ENCODE measurements at places on chromosomes 7 and 10. TPM values are rescaled to one million over a fixed set of nuclear protein-coding genes. Genes with fewer than 3 reads are reported as not detected.
A peak's percentile ranks its signal among the peaks of the same experiment; 100 is the strongest.

DNA sequence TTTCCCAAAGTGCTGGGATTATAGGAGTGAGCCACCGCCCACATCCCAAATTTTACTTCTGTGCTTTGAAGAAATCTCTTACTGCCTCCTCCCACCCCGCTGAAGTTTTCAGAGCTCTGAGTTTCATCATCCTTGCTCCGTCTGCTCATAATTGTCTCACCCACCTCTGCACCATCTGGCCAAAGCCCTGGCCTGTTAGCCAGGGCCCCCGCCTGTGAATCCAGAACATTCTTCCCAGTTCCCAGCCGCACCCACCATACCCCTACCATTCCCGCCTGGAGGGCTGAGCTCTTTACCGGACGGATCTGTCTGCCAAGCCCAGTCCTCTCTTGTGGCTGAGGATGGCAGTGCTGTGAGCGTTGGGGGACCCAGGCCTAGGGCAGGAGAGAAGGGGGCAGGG is 14.5 kb downstream of the SSC4D start:
- DNase-seq: no peak

- DNase-seq: no peak
Observed at GRCh38 chr10:63099734-63100133, 33.4 kb upstream of the NRBF2 start.

- DNase-seq: no peak
Observed at GRCh38 chr7:157769086-157769485, 432.3 kb downstream of the DNAJB6 start.

GRCh38 chr10:77401683-77402082 is 235.9 kb downstream of the KCNMA1 start:
- no peak for DNase-seq

DNA sequence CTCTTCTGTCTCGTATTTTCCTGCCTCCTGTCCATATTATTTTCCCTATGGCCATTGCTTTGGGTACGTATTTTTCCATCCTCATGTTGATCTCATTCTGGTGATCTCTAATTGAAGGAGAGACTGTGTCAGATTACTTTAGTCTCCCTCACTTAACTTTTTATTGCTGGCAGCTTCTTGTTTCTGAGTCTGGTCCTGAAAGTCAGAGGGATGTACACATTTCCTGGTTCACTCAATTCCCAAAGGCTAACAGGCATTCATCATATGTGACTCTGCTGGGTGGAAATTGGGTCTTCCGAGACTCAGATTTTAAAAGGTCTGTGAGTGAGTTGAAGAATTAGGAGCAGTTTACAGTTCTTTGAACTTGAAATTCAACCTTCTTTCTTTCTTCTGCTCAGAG is 10.9 kb downstream of the UMAD1 start:
- DNase-seq: no peak

- no peak for DNase-seq
Observed at GRCh38 chr7:34184466-34184865, 279.1 kb downstream of the BMPER start.

GRCh38 chr7:99393355-99394187 is 14.8 kb downstream of the PDAP1 start:
- DNase-seq: peak; percentile 76

The LRRC27 gene
- total RNA-seq: 11.1 TPM

- no peak for DNase-seq
Observed at GRCh38 chr10:12862459-12862858, 139.1 kb downstream of the CCDC3 start.

- no peak for DNase-seq
Observed at GRCh38 chr7:82410461-82410860, 33.1 kb downstream of the CACNA2D1 start.

DNA sequence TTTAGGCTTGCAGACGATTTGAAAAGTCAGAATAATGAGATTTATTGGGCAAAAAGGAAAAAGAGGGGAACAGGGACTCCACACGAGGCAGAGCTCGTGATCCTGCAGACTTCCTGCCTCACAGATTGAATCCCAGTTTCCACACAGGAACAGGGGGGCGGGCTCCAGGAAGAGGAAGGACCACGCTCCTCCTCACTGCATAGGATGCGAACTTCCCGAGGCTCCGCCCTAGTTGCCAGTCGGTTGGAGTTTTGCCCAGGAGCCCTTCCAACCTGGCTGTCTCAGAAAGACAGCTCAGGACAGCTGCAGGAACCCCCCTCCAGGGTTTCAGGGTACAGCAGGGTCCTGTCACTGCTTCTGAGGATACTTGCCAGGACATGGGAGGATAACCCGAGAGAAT is 488.3 kb upstream of the ADARB2 start:
- no peak for DNase-seq

GRCh38 chr7:151549644-151550043 is 29.9 kb upstream of the RHEB start:
- no peak for DNase-seq

GRCh38 chr10:113130014-113130641 is 180.1 kb downstream of the TCF7L2 start:
- no peak for DNase-seq

GRCh38 chr7:52752891-52753290 is 282.5 kb upstream of the POM121L12 start:
- no peak for DNase-seq

- no peak for DNase-seq
Observed at GRCh38 chr10:59333701-59334100, 28.6 kb downstream of the FAM13C start.

The DGKB gene
- 5.6 TPM for total RNA-seq

The VWC2 gene
- 0.06 TPM for total RNA-seq

The CCDC3 gene
- total RNA-seq: 0.84 TPM

- peak; percentile 47 for DNase-seq
Observed at GRCh38 chr10:27223964-27224363, 16.6 kb downstream of the ACBD5 start.

DNA sequence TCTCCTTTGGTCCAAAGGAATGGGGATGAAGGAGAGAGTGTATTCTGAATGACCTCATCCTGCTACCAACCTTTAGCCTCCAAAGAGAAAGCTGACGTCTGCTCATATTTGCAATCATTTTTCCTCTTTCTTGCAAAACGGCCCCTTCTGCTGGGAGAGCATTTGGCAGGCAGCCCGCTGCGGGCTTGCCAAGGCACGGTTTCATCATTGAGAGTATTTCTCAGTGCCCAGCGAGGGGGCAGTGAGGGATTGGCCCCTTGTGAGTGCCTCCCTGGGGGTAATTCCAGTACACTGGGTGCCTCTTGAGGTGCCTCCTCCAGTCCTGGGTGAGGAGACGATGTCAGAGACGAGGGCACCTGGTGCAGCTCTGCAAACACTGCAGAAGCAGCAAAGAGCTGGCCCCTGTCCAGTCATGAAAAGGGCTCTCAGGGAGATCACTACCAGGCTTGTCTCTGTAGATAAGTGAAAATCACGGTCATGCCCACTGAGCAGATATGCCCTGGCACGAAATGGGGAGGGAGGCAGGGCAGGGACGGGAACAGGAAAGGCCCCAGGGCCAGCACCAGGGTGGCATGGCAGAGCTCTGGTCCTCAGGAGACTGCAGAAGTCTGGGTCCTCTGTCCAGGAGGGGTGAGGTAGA is 48.7 kb upstream of the SHH start:
- DNase-seq: no peak

GRCh38 chr7:96952974-96953391 is 52.4 kb upstream of the DLX6 start:
- no peak for DNase-seq

DNA sequence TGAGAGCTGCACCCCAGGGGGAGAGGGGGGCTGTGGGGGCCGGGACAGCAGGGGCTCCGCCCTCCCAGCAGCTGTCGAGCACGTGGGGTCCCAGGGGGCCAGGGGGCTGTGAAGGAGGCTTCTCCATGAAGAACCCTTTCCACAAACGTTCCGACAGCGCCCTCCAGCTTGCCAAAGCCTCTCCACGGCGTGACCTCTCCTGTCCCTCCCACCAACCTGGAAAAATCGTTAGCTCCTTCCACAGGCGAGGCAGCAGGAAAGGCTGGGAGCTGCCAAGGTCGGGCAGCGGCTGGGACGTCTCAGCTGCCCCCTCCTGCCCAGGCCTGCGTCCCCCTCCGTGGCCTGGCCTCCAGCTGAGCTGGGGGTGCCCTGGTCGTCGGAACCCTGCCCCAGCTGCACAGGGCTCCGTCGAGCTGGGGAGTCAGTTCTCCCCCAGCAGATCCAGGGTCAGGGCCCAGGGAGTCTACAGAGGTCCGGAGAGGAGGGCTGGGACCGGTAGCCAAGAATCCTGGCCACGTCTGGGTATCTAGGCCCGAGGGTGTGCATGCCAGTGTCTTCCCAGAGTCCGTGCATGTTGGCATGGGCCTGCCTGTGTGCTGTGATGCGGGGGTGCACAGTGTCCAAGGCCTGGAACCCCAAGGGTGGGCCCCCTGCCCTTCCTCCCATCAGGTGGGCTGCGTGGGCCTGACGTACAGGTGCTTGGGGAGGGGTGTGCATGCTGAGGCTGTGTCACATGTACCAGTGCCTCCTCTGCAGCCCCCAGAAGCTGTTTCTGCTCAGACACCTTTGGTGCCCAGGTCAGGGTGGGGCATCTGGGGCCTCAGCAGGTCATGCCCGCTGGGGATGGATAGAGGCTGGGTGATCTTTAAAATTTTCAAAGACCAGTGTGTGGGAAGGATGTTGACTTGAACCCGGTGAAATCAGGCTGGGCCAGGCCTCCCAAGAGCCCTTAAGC is 66.5 kb downstream of the UNCX start:
- no peak for DNase-seq

The AKR1D1 gene
- total RNA-seq: not detected
